ENCODE measurements at places on chromosomes 2 and 18.
A peak's percentile ranks its signal among the peaks of the same experiment; 100 is the strongest.

DNA sequence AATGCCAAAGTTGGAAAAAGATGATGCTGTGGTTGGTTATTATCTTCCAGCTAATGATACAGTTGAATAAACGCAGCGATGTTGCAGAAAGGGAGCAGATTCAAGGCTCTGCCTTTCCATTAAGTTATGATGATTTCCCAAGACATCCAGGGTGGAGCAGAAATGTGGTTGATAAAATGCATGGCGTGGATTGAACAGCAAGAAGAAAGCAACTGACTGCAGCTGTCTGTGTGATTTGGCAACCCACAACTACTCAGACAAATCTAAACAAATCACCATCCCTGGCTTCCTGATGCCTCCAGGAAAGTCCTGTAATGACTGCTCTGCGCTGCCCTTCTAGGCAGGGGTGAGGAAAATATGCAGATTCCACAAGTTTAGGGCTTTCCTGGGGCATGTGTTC is 166.3 kb downstream of the NRP2 start:
- DNase-seq: no peak

DNA sequence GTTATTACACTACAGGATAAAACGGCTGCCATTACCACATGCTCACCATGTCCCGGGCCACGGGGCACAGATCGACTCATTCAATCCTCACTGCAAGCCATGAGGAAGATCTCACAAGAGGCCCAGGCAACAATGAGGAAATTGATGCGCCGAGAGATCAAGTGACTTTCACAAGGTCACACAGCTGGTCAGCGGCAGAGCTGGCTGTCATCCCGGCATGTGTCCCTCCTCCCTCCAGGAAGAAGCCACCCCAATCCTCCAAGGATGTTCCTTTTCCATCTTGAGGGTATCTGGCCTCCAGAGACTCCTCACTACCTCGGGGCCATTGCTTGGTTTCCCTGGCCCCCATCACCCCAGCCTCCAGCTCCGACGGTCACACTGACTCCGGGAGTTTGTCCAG is 65.3 kb upstream of the GLI2 start:
- no peak for DNase-seq

DNA sequence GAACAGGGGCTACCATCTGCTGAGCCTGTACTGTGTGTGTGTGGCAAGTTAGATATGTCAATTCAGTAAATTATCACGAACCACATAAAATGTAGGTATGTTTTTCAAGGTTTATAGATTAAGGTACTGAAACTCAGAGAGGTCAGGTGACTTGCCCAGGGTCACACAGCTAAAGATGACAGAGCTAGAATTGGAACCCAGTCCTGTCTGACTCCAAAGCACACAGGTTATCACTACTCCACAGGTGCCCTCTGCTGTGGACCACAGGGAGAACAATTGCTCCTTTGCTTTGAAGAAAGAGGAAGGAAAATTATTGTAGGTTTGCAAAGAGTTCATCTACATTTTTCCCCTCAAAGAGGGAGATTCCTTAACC is 229.7 kb upstream of the AGAP1 start:
- DNase-seq: no peak

DNA sequence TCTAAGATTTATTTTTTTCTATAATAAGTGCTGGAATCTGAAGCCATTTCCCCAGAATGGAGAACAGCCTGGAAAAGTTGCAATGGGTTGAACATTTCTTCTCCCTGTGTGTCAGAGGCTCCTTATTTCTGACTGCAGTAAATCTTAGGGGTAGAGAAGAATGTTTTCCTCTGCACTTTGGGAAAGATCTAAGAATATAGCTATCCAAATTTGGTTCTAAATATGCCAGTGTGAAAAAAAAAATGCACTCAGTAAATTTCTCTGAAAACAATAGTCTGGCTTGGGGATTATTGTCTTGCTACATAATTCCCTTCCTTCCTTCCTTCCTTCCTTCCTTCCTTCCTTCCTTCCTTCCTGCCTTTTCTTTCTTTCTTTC is 19.7 kb upstream of the CYRIA start:
- DNase-seq: no peak

DNA sequence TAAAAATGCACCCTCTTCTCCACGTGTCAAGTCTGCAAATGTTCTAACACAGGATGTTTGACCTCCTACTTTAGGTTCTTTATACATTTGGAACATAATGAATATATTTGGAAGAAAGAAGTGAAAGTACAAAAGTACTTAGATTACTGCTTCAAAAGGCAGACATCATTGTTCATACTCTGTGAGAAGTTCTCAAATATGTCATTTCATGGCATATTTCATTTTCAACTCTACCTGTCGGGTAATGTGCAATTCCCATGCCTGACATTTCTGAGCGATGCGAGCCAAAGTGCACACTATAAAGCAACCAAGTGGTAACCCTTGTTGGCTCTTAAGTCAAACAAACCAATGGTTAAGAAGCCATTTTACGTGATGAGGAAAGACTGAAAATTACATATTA is 7.0 kb downstream of the BUB1 start:
- DNase-seq: no peak

DNA sequence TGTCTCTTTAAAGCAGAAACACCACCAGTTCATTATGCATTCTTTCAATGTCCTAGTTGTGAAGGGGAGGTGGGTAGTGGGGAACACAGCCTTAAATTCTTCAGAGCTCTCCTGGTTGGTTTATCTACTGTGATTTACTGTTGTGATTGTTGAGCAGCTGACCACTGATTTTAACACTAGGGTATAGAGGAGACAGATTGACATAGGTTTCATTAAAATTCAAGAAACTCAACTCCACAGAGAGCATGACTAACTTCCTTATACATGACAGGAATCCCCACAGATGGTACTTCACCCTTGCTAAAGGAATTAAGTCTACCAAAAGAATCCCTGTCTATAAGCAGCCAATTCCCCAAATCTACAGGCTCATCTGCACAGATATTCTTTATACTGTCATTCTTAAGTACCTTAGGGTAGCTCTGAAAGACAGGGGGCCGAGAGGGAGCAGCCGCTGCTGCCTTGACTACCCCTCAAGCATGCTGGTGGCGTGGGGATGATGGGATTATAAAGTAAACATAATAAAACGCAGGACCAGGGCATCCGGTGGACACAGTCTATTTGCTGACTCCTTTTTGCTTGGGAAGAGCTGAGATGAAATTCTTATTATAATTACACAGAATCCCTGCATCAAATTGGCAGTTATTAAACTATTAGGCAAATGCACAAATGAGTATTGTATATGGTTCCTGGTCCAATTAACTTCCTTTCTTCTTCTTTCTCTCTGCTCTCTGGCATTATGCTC is 1377.6 kb upstream of the PIK3C3 start:
- no peak for DNase-seq

DNA sequence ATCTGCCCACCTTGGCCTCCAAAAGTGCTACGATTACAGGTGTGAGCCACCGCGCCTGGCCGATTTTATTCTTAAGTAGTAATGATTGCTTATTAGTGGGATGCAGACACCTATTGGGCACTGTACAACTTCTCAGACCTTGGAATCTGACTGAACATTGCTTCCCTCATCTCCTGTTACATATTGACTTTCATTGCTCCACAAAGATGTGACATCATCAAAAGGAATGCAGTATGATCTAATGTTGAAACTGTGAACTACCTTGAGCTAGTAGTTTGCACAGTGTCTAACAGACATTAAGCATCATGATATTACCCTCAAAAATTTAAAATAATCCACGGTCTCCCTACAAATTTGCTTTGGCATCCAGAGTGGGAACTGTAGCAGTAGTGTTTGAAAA is 109.8 kb upstream of the SIX2 start:
- DNase-seq: no peak

GRCh38 chr2:239611222-239611795 is 210.5 kb upstream of the HDAC4 start:
- no peak for DNase-seq

GRCh38 chr2:161170958-161171932 is 11.0 kb downstream of the TANK start:
- peak; percentile 9 for DNase-seq

GRCh38 chr2:158048327-158048726 is 53.3 kb upstream of the UPP2 start:
- DNase-seq: no peak

- DNase-seq: no peak
Measured at GRCh38 chr18:62977512-62977911, 262.2 kb downstream of the PHLPP1 start.

DNA sequence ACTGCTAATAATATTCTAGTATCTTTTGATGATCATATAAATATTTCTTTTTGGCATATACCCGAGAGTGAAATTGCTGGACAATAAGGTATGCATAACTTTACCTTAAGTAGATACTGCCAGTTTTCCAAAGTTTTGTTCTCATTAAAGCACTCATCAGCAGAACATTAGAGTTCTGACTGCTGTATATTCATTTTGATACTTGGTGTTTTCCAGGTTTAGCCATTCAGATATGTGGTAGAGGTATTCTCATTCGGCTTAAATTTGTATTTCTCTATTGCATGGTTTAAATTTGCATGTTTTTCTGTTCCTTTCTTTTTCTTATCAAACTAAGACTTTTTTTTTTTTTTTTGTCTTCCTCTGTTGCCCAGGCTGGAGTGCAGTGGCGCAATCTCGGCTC is 18.2 kb downstream of the CYBRD1 start:
- no peak for DNase-seq

DNA sequence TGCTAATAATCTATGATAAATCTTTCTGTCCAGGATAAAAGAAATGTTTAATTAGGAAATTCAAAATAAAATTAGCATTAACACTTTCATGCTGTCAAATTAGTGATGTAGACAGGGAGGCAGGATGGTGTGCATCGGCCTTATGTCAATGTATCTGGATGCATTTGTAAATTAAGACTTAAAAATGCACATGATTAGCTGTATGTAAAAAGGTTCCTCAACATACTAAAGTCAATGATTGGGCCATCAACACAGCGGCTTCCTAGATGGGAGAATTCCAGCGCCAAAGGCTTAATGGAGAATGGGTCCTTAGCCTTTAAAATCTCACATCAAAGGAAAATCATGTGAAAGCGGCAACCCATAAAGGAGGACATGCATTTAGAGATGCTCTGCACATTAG is 77.5 kb upstream of the ZEB2 start:
- DNase-seq: no peak

- no peak for DNase-seq
Measured at GRCh38 chr2:54803783-54804751, 80.6 kb downstream of the EML6 start.

DNA sequence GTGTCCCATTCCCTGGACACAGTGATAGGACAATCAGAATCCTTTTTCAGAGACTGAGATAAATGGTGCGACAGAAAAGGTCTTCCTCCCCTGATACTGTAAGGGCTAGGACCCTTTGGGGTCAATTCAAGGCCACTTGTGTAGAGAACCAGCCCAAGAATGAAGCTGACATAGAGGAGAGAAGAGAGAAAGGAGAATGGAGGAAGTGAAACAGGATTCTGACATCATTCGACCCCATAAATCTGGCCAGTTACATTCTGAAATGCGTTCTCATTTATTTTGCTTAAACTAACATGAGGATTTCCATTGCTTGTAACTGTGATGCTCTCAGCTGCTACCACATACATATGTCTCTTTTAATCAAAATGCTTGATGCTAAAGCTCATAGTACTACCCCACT is 148.1 kb downstream of the TMEM163 start:
- DNase-seq: no peak

GRCh38 chr2:7899241-7899640 is 782.6 kb upstream of the ID2 start:
- DNase-seq: no peak

GRCh38 chr2:72759755-72760154 is 66.1 kb downstream of the EXOC6B start:
- DNase-seq: no peak

- no peak for DNase-seq
Measured at GRCh38 chr2:156470975-156471583, 34.9 kb downstream of the GPD2 start.

DNA sequence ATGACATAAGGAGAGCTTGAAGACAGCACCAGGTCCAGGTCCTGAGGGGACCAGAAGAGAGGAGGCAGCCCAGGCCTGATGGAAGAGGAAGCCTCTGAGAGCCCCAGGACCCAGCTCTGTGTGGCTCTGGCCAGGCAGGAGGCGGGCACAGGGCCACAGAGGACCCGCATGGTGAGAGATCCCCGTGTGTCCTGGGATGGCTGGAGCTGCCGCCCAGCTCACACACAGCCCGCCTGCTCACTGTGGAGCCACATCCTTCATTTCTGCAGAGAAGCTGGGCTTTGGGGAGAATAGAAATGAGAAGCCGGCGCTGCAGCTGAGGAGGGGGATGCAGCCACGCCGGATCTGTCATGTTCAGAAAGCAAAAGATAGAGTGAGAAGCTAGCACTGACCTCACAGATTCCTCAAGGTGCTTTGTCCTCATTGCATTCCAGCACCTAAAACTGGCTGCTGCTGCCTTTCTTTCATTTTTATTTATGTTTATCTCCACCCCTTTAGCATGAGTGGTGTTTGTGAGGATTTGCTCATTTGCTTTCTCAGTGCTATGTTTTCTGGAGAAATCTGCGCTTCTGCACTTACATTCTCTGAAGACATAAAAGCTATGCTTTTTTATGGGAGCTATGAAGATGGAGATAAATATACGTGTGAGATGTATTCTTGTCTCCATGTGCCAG is 307.6 kb upstream of the MYT1L start:
- no peak for DNase-seq

DNA sequence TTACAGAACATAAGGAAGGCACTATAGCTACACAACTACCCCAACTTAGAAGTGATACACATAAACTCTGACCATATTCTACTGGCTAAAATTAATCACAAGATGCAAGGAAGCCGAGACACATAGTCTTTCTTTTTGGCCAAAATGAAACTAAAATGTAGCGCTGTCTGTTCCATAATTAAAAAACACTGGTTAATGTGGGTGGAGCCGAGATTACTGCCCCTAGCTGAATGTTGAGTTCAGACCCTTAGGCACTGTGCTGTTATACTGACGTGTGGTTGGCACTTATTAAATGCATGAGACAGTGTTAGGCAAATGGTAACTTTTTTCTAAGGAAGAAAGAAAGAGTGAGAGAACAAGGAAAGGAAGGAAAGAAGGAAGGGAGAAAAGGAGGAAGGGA is 254.6 kb upstream of the RND3 start:
- DNase-seq: no peak

GRCh38 chr2:174120346-174120745 is 128.0 kb downstream of the OLA1 start:
- no peak for DNase-seq

DNA sequence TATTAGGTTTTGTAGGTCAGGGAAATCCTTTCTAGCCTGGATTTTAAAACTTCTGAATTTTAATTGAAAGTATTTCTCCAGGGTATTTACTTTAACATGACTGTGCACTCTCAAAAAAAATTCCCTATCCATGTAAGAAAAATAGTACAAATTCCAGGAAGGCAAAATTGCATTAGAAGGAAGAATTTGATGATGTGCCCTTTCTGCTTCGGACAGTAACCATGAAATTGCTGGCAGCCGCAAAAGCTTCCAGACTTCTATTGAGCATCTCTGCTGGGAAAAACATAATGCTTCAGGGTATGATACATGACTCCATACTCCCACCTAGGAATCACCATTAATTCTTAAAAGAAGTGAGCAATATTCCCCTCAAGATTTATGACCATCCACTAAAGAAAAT is 17.2 kb upstream of the KLF7 start:
- DNase-seq: no peak

- DNase-seq: no peak
Measured at GRCh38 chr2:43356774-43357173, 130.4 kb upstream of the ZFP36L2 start.
